ENCODE measurements at places on chromosomes 1 and 21.

DNA sequence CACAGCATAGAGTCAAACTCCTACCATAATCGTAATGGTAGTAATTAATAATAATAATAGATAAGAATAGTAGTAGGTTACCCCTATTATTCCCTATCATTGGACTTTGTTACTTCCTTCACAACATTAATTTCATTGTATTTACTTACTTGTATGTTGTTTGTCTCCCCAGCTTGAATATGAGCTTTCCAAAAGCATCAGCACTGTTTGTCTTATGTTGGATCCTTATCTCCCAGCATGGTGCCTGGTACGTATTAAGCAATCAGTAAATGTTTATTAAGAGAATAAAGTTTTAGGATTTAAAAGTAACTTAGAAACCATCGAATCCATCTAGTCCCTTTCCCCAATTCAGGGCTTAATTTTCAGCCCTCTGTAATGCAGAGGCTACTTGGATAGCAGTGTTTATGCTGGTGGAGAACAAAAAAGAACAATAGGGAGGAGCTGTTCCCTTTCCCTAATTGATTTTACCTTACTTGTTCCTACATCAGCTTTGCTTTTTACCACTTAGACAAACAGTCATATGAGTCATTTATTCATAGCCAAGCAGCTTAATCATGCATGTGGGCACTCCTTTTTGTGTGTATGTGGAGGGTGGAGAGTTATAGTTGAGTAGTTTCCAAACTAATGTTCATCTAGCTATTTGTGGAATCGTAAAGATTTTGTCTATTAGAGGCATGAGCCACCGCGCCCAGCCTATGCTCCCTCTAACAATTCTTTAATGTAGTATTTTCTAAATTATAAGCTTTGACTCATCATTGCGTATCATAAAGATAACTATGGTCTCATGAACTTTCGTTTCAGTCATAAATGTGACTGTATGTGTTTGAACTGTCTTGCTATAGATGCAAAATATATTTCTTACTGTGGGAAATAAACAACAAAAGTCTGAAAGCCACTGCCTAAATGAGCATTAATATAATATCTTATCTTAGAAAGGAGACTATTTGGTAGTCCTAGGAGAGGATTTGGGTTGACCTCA, 20.9 kb upstream of the DR1 start:
- H3K27ac ChIP-seq = no peak overlapping the region
- H3K36me3 ChIP-seq = no peaks in the 10 kb centered on the region
- H3K4me3 ChIP-seq = no peak overlapping the region
- no peaks in the 10 kb centered on the region for H3K27me3 ChIP-seq
- H3K4me1 ChIP-seq = no peaks in the 10 kb centered on the region

GRCh38 chr1:207670192-207670591, 25.3 kb downstream of the CR1L start:
- no peaks in the 10 kb centered on the region for H3K27me3 ChIP-seq
- no peak overlapping the region for H3K4me3 ChIP-seq
- DNase-seq = no peak
- peaks cover 4% of the 10 kb centered on the region for H3K4me1 ChIP-seq
- no peaks in the 10 kb centered on the region for H3K36me3 ChIP-seq

GRCh38 chr1:88897070-88897730, 5.8 kb upstream of the GTF2B start:
- no peak overlapping the region for H3K4me3 ChIP-seq
- H3K27ac ChIP-seq = no peak overlapping the region
- no peaks in the 10 kb centered on the region for H3K36me3 ChIP-seq

- H3K4me1 ChIP-seq = no peaks in the 10 kb centered on the region
- H3K27ac ChIP-seq = no peak overlapping the region
- no peaks in the 10 kb centered on the region for H3K36me3 ChIP-seq
- H3K27me3 ChIP-seq = no peaks in the 10 kb centered on the region
Observed at GRCh38 chr1:246795906-246796694, 71.9 kb downstream of the SCCPDH start.
